ENCODE measurements at places on chromosomes 16 and 17.

DNA sequence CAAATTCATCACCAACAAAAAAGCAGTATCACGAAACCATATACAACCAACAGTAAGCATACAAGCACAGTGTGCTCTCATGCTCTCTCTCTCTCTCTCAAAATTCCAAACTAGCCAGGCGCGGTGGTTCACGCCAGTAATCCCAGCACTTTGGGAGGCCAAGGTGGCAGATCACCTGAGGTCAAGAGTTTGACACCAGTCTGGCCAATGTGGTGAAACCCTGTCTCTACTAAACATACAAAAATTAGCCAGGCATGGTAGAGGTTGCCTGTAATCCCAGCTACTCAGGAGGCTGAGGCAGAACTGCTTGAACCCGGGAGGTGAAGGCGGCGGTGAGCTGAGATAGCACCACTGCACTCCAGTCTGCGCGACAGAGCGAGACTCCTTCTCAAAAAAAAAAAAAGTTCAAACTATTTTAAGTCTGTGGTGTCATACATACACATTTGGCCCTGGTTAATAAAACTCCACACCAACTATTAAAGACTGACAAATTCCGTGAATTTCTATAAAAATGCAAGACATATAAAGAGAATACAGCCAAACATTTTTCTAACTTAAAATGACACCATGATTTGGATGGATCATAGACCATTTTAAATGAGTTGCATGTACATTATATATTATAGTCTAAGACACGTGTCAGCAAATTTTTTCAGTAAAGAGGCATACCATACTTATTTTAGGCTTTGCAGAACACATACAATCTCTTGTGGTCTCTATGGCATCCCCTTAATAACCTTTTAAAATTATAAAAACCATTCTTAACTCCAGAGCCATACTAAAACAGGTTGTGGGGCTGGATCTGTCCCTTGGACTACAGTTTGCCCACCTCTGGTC, 30.9 kb downstream of the GLG1 start:
- DNase-seq = no peak

GRCh38 chr16:50821586-50821985, 79.7 kb downstream of the CYLD start:
- DNase-seq = no peak

DNA sequence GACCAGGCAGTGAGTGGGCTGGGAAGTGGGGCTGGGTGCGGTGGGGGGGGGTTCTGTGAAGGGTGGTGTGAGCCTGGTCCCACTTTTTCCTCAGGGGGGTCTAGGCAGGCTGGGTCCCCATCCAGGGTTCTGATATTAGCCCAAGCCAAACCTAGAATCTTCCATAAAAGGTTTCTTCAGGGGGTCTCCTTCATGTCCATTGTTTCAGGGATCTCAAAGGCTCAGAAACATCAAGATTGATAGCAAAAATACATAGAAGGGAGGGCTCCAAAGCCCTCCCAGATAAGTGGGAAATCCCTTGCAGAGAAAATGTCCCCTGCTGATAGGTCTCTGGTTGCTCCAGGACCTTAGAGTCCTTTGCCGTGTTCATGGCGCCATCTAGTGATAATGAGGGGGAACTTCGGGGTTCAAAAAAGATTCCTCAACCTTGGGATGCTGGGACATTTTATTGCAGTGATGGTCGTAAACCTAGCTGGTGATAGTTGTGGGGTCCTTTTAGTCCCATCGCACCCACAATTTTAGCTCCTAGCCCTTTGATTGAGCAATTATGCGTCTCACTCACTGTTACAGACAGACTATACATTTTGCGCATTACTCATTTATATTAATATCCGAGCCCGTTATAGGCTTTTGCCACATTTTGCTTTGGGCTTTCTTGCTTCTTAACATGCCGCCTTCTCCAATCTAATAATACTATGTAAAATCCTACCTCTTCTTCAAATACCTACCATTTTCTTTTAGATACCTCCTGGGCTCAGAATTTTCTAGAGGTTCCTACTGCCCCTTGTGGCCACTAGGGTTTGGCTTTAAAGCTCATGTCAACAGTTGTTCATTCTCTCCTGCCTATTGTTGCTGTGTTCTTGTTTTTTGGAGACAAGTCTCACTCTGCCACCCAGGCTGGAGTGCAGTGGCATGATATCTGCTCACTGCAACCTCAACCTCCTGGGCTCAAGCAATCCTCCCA, 35.1 kb downstream of the IGF2BP1 start:
- no peak for DNase-seq

- peak; percentile 8 for DNase-seq
Observed at GRCh38 chr17:12522743-12523183, 142.9 kb upstream of the MYOCD start.

GRCh38 chr17:31568539-31568938, 177.1 kb downstream of the RAB11FIP4 start:
- no peak for DNase-seq

GRCh38 chr17:82272495-82273326, 789 bp downstream of the CSNK1D start:
- DNase-seq = no peak

- no peak for DNase-seq
Observed at GRCh38 chr16:88856122-88856827, 472 bp downstream of the GALNS start.

- DNase-seq = no peak
Observed at GRCh38 chr17:55054429-55054828, 85.9 kb downstream of the STXBP4 start.

DNA sequence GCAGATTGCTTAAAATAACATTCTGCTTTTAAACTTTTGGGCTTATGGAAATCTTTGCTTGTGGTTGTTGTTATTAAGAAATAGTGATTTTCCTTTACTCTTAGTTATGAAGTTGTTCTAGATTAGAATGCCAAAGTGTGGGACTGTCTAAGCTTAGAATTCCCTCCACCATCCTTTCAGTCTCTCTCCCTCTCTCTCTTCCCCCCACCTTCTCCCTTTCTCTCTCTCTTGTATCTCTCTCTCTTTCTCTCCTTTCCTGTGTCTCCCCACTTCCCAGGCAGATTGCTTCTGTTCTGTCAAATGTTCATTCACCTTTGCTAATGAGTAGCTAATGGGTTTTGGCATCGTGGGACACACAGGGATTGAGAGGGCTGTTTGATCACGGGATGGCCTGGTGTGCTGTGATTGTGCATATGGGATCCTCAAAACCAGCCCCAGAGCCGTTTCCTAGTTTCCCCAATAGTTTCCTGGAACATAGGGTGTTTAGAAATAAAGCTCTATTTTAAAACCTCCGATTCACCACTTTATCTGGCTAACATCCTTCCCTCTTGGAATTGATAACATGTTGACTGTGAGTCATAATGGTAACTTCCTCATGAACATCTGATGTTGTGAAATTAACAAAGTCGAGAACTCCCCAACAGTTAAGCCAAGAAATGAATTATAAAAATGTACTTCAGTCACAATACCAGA, 502.6 kb downstream of the TMEM114 start:
- no peak for DNase-seq

DNA sequence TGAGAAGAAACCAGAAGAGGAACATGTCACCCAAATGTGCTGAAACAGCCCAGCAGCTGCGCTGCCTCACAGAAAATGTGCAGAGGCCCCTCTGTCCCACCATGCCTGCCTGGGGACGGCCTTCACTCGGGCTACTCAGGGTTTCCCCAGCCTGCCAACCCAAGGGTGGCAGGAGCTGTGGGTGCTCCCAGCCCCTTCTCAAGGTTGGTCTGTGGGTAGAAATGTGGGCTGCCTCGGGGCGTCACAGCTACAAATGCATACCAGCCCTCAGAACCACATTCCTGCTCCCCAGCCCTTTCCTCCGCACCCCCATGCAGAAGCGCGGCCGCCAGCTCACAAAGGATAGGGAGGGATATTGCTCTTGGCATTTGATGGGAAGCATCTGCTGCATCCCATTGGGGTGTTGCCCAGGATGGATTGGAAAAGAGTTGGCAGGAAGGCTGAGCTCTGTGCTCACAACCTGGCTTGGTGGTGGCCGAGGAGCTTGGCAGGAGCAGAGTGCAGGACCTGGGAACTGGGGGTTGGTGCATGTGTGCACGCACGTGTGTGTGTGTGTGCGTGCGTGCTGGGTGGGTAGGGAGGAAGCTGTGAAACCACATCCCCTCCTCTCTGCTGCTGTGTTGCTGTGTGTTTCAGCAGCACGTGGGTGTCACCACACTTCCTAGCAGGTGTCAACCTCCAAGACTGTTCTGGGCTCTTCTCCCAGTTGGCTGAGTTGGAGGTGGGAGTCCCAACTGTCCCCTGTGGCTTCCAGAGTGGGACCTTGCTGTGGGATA, 304.4 kb downstream of the SEC14L1 start:
- DNase-seq = no peak

- DNase-seq = no peak
Observed at GRCh38 chr17:323181-323580, 29.4 kb downstream of the RPH3AL start.

- DNase-seq = no peak
Observed at GRCh38 chr17:69812240-69812837, 262.7 kb upstream of the KCNJ16 start.

GRCh38 chr16:49890876-49891275, 35.0 kb upstream of the ZNF423 start:
- no peak for DNase-seq

- no peak for DNase-seq
Observed at GRCh38 chr17:6108987-6109386, 38.8 kb downstream of the WSCD1 start.

- no peak for DNase-seq
Observed at GRCh38 chr16:1338855-1339675, 5.6 kb downstream of the BAIAP3 start.

DNA sequence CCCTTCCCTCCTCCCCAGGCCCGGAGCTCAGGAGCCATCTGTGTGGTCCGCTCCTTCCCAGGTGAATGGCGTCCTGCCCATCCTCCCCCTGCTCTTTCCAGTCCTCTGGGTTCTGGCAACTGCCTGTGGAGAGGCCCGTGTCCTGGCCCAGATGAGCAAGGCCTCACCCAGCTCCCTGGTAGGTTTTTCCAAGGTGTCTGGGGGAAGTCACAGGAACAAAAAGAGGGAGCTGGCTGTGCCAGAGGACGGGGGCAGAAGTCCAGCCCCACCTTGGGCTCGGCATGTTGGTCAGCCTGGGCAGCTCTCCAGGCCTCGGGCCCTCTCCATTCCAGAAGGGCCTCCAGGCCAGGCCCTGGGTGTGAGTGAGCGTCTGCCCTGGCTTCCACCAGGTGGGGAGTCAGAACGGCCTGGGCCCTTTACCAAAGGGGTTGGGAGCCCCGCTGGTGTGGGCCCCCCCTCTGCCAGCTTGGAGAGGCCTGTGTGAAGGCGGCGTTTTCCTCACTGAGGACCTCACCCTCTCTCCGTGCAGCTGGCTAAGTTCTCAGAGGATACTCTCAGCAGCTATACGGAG, 25.1 kb downstream of the CASKIN2 start:
- no peak for DNase-seq

- no peak for DNase-seq
Observed at GRCh38 chr17:33990943-33991706, 264.0 kb upstream of the CCL2 start.

- DNase-seq = no peak
Observed at GRCh38 chr17:5877948-5878347, 192.2 kb upstream of the WSCD1 start.

GRCh38 chr17:21082001-21082436, 39.2 kb upstream of the USP22 start:
- no peak for DNase-seq

DNA sequence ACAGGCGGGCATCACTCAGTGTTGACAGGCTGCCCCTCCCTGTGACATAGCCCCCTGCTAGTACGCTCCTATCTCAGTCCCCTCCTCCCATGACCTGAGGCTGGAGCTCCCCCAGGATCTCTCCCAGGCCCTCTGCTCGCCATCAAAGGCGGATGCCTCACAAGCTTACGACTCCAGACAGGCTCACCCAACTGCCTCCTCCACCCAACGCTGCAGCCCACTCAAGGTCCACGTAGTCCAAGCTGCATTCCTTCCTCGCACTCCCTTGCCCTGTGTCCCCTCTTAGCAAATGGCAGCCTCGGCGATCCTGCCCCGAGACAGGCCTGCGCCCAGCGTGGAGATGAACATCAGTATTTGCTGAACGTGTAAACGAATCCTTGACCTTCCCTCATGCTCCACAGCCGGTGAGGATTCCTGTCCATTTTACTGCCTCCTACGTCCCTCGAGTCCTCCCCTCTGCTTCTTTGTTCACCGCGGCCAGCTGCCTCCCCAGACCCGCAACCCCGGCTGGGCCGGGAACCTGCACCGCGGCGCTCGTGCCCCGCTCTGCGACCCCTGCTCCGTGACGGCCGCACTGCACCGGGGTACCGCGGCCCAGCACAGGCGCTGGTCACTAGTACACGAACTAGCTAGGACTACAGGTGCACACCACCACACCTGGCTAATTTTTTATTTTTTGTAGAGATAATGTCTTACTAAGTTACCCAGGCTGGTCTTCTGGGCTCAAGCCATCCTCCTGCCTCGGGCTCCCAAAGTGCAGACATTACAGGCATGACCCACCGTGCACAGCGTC, 838 bp upstream of the TMEM97 start:
- no peak for DNase-seq

- DNase-seq = no peak
Observed at GRCh38 chr16:17369421-17370222, 101.1 kb downstream of the XYLT1 start.

GRCh38 chr16:61332461-61332860, 703.8 kb downstream of the CDH8 start:
- DNase-seq = no peak

GRCh38 chr16:35724551-35724950, 2265.1 kb downstream of the TP53TG3F start:
- DNase-seq = no peak

DNA sequence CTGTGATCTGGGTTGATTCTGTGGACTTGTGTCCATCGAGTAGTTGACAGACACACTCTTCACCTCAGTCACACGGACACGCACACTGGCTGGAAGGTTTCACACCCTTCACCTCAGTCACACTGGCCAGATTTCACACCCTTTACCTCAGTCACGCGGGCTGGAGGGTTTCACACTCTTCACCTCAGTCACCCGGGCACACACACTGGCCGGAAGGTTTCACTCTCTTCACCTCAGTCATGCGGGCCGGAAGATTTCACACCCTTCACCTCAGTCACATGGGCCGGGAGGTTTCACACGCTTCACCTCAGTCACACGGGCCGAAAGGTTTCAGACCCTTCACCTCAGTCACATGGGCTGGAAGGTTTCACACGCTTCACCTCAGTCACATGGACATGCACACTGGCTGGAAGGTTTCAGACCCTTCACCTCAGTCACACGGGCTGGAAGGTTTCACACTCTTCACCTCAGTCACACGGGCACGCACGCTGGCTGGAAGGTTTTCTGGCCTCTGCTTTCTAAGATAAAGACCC, 96.2 kb downstream of the PGS1 start:
- DNase-seq = no peak

- DNase-seq = no peak
Observed at GRCh38 chr17:78376161-78376560, 2.3 kb upstream of the PGS1 start.

- no peak for DNase-seq
Observed at GRCh38 chr16:67736858-67737257, 17.7 kb upstream of the GFOD2 start.

- no peak for DNase-seq
Observed at GRCh38 chr17:46866747-46867146, 15.4 kb downstream of the WNT9B start.

DNA sequence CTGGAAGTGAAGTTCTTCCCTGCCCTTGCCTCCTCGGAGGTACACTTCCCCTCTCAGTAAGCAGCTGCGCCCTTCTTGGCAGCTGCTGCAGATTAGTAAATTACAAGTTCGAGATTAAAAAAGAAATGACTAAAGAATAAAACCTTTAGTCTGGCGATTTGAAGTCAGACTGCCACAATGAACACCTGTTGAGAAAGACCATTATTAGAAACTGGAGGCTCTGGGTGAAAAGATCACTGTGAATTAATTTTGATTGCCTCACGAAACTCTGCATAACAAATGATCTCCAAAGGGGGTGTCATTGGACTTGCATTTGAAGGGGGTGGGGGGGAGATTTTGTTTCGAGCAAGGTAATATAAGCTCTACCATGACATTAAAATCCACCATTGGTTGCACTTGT, 39.3 kb downstream of the SALL1 start:
- no peak for DNase-seq
